ENCODE measurements at places on chromosomes 5 and 9.

DNA sequence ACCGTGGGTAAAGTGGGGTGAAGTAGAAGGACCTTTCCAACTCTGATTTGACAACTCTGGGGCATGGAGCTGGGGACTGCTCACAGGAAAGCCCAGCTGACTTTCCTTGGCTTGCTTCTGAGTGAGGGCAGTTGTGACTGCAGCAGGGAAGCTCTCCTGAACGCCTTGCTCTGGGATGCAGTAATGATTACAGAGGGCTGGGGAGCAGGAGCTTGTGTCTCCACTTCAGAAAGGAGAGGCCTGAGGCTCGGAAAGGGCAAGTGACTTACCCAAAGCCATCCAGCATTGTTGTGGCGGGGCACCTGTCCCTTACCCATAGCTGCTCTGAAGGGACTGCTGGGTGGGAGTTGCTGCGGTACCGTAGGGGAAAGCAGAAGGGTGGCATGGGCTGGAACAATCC lies 41.2 kb downstream of the GSN start:
- no peak for DNase-seq

DNA sequence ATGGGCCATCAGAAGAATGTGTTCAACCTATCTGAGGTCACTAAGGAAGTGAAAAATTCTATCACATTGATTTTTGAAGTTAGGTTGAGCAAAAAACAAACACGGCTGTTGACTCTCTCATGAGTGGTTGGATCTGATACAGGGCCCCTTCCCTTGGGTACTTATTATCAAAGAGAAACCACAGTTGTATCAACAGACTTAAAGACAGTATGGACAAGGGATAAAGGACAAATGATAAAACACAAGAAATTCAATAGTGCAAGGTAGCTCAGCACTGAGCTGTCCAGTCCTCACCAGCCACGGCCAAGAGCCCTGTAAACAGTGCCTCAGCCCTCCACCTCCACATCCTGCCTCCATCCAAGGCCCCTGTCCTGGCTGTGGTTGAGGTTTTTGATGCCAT lies 86.9 kb downstream of the UBE2QL1 start:
- no peak for DNase-seq

DNA sequence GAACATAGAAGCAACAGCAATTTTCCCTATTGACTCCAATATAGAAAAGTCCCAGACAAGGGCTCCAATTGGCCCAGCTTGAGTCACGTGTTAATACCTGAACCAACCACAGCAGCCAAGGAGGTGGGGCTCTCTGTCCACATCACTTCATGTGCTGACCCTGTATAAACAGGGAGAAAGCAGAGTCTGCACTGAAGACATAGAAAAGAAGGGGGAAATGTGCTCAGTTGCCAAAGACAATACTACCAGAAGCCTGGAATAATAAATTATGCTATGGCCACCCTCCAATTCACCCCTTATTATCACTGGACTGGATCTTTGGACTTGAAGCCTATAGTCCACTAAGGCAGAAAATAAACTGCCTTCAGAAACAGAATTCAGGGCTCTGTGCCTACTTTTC lies 275.4 kb downstream of the EPB41L4A start:
- no peak for DNase-seq

- no peak for DNase-seq
Observed at GRCh38 chr5:60386436-60387050, 313.4 kb downstream of the DEPDC1B start.

DNA sequence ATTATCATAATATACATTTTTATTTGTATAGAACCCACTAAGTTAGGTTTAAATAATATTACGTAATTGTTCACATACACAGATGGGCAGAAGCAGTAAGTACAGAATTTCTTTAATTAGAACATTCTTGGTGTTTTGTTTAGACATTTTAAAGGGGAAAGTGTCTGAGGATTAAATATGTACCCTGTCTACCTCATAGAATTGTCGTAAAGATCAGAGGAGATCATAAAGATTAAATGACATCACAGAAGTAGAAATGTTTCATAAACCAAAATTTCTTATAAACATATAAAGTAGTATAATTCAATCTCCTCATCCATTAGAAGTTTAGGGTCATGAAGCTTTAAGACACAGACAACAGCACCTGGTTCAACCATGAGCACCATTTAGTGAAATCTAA lies 20.1 kb downstream of the DEPDC1B start:
- no peak for DNase-seq

DNA sequence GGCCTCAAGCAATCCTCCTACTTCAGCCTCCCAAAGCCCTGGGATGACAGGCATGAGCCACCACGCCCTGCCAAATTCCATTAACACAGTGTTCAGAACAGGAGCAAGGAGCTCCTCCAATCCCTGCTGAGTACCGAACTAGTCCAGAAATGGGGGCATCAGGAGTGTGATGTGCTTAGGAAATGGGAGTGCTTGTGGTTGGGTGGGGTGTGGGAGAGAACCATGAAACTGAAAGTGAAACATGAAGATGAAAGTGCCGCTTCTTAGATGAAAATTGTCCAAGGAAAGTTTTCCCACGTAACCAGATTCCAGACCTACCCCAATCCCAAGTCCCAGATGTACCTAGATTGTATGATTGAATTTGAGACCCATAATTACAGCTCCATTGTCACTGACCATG lies 16.7 kb upstream of the ZNF131 start:
- DNase-seq = no peak

- DNase-seq = no peak
Observed at GRCh38 chr9:119477197-119477596, 108.0 kb upstream of the BRINP1 start.

GRCh38 chr9:108636013-108636412 lies 219.8 kb downstream of the ACTL7B start:
- no peak for DNase-seq

GRCh38 chr9:38445154-38446043 lies 21.1 kb upstream of the IGFBPL1 start:
- no peak for DNase-seq

DNA sequence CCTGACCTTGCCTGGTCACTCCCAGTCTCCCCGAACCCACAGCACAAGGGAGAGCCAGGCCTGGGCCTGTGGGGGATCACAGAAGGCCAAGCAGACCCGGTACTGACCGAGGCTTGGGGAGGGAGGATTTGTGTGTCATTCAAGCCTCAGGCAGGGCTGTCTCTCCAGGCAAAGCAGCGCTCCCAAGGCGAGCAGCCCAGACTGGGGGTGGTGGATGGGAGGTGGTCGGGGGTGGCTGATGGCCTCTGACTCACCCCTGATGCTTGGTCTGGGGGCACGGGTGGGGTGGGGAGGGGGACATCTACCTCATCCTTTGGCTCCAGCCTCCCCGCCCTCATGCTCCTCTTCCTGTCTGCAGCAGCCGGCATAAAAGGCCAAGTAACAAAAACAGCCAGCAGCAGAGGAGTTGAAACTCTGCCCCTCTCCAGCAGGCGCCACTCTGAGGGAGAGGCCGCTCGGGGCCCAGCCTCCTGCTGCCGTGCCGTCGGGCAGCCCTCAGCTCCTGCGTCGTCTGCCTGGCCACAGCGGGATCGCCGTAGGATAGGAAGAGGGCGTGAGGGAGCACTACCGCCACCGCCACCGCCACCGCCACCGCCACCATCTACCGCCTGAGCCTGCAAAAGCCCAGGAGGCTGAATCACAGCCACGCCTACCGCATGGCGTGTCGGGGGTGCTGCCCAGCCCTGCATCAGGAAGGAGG lies 166.0 kb downstream of the OLFM1 start:
- DNase-seq = no peak

DNA sequence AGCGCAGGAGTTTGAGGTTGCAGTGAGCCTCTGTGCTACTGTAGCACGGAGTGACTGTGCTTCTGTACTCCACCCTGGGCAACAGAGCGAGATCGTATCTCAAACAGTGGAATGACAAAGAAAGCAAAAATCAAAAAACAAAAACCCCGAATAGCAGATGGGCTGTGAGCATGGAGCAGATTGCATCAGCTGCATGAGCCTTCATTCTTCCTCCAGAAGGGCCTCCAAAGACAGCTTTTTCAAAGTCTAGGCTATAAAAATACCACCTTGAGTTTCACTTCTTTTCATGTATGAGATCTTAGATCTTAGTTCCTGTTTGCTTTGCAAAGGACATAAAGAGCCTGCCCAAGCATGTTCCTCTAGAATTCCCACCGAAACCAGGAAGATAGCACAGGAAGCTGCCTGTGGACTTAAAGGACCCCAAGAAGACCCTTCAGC lies 15.0 kb upstream of the HSPB3 start:
- DNase-seq = no peak

DNA sequence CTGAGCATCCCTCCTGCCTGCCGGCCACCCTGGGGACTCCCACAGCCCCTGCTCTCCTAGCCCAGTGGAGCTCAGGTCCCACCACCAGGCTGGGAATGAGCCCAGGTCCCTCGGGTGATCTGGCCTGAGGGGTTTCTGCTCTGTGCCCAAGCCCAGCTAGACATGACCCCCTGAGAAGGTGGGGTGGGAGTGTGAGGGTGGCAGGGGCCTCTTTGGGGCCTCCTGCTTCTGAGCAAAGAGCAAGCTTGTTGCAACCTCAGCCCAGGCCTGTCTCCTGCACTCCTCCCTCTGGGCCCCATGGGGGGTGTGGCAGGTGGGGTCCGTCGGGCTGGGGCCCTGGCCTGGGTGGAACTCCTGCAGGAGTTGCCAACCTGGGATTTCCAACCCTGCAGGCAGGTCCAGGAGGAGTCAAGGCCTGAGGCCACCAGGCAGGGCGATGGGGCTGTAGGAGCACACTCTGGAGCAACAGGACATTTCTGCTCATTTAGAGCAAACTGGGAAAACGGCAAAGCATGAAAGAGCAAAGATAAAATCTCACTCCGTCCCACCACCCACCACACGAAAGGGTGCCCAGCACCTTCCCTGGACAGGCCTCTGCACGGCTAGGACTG lies 11.4 kb upstream of the NRARP start:
- DNase-seq = no peak

DNA sequence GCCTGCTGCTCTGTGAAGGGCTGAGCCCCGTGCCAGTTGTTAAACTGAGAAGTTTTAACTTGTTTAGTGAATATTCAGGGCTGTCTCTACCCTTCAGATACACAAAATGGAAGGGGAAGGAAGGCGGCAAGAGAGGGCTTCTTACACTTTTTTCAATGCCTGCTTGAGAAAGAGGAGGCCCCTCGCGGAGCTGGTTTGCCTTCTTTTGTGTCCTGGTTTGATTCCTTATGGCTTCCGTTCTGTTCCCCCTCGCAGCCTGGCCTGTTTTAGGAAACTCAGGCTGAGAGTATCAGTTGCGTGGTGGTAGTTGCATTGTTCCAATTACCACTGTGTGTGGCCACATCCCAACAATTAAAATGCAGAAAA lies 1.0 kb downstream of the FAM53C start:
- no peak for DNase-seq

DNA sequence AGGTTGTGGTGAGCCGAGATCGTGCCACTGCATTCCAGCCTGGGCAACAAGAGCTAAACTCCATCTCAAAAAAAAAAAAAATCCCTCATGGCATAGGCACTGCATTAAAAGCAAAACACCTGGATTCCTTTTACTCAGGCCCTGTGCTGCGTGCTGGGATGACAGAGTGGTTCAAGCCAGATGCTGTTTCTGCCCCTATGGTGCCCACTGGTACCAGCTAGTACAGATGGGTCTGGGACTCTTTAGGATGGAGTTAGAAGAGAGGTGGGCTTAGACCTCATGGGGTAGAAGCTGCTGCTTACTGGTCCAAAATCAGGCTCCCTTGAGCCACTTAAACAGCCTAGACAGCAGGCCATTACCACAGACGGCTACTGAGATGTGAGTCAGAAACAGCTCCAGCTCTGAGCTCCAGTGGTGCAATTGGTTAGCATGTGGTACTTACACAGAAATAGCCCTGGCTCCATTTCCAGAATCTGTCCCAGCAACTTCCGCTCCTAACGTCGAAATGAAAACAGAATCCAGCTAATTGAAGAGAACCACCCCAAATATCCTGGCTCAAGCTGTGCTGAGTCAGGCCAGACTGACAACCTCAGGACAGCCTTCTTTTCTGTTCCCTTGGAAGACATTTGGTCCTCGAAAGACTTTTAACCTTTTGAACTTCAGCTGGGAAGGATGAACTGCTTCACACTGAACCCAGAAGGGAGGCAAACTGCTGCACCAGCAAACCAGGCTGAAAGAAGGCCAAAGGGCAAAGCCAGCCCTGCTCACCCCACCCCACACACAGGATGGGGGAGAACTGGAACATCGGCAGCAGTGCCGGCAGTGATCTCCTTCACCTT lies 15.5 kb downstream of the C5orf15 start:
- DNase-seq = no peak

DNA sequence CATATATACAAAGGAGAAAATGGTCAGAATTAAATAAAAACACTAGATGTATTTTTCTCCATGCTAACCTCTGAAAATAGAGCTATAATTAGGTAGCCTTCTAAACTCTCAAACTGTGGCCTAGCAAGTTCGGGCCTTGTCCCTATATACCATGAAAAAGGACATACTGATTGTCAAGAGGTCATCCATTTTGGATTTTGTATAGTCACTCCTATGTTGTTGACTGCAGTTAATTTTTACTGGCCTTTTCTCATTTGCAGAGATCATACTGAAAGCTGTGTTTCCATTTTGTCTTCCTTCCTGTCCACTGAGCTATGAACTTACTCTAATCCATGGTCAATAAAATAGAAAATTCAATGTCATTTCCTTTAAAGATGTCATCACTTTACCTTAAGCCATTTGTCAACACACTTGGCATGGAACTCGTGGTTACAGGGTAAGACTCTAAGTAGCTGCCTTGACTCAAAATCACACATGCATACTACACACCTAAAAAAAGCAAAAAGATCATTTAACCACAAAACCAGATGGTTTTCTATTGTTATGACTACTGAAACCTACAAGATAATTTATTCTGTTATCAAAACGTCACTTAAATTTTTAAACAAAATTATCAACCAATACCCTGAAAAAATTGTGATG lies 58.0 kb downstream of the RNF38 start:
- no peak for DNase-seq

GRCh38 chr9:114525513-114525912 lies 20.2 kb upstream of the WHRN start:
- no peak for DNase-seq

GRCh38 chr5:177230660-177231059 lies 72.9 kb downstream of the RAB24 start:
- no peak for DNase-seq

DNA sequence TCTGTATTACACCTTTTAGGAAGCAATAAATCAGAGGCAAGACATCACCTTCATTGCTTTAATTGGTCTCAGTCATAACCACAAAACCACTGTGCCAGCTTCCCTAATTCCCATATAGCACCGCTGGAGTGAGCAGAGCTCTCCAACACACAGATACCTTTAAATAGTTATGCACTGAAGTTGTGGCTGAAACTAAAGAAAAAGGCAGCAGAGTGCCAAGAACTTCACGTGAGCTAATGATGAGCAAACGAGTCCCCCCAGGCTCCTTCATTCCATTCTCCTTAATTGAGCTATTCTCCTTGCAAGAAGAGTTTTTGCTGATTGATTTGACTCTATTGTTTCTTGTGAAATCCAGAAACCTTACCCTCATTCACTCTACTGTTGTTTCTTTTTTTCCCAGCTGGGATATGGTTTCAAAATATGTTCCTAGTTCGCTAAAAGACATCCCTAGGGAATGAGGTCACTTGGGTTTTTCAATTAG lies 501.5 kb downstream of the SPATA31D1 start:
- no peak for DNase-seq

DNA sequence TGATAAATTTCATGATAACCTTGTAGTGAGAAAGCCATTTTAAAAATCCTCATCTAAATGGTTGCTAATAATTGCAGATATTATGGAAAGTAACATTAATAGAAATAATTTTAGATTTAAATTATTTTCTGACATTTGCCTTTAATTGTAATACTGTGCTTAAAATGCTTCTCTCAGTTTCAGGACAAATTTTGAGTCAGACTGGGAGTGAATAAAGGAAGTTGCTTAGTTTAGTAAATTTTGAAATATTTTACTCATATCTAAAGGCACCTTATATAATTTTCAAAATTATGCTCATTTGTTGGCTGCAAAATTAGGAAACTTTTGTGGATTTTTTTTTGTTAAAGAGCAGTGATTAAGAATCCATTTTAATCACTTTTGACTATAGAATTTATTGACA lies 93.8 kb downstream of the CSNK1G3 start:
- DNase-seq = no peak
